CD4-positive, alpha-beta T cell treated with Interferon gamma for 1 hour (primary cell): ENCODE measurements at places on chromosomes 13 and 19.

- DNase-seq, result no peak
Observed at GRCh38 chr13:71087006-71087405, 780.0 kb downstream of the DACH1 start.

- DNase-seq, result no peak
Observed at GRCh38 chr13:35592457-35592856, 116.0 kb upstream of the MAB21L1 start.

- no peak for DNase-seq
Observed at GRCh38 chr19:1168572-1169410, 5.3 kb downstream of the SBNO2 start.

DNA sequence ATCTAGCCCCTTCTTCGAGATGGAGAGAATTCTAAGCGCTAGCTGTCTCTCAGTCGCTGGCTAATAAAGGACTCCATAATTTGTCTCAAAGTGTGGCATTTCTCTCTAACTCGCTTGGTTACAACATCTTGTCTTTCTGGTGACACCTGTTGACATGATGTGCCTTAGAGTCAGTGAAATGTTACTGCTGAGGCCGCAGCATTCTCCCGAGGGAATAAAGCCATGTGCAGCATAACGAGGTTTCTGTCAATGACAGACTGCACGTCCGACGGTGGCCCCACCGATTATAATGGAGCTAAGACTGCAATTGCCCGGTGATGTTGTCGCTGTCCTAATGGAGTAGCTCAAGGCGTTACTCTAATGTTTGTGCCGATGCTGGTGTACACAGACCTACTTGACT, 20.3 kb upstream of the GPR32 start:
- no peak for DNase-seq

DNA sequence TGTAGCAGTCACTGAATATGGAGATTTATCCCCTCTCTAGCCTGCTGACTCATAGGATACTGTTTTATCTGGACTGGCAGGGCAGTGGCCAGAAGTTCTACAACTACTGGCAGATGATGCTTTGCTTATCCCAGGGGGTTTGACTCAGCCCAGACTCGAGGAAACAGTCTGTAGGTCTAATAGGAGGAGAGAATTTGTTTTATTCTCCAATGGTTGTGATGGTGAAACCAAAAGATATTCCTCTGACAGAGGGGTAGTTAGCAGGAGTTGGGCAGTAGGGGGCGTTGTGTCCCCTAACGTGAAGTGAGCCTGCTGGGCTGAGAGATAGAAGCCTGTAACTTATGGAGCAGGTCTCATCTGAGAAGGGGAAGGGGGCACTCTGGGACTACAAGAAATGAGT, 74.9 kb downstream of the WTIP start:
- DNase-seq, result no peak

- no peak for DNase-seq
Observed at GRCh38 chr13:113964251-113964995, 9.5 kb downstream of the C13orf46 start.

- no peak for DNase-seq
Observed at GRCh38 chr19:17020385-17020784, 6.2 kb downstream of the CPAMD8 start.

DNA sequence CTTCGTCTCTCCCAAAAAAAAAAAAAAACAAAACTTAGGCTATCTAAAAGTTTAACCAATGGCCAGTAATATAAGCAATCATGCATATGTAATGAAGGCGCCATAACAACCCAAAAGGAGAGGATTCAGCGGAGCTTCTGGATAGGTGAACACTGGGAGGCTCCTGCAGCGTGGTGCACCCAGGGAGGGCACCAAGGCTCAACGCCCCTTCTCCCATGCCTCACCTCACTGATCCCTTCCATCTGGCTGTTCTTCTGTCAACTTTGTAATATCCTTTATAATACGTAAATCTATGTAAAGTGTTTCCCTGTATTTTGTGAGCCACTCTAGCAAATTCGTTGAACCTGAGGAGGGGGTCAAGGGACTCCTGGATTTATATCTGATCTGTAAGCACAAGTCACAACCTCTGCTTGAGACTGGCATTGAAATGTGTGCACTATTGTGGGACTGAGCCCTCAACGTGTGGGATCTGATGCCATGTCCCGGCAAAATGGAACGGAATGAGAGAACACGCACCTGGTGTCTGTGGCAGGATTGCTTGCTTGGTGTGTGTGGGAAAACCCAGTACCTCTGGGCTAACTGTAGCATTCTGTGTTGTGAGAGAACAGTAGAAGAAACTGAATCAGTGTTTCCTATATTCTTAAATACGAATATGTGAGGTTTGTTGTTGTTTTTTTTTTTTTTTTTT, 521 bp upstream of the ZNF665 start:
- no peak for DNase-seq

GRCh38 chr13:76440568-76440967, 445.6 kb downstream of the KCTD12 start:
- DNase-seq, result no peak

- DNase-seq, result no peak
Observed at GRCh38 chr19:4208385-4209094, 20.8 kb upstream of the EBI3 start.

- no peak for DNase-seq
Observed at GRCh38 chr19:45668342-45668871, 386 bp downstream of the GIPR start.

GRCh38 chr13:99564386-99564785, 63.1 kb downstream of the TM9SF2 start:
- no peak for DNase-seq

DNA sequence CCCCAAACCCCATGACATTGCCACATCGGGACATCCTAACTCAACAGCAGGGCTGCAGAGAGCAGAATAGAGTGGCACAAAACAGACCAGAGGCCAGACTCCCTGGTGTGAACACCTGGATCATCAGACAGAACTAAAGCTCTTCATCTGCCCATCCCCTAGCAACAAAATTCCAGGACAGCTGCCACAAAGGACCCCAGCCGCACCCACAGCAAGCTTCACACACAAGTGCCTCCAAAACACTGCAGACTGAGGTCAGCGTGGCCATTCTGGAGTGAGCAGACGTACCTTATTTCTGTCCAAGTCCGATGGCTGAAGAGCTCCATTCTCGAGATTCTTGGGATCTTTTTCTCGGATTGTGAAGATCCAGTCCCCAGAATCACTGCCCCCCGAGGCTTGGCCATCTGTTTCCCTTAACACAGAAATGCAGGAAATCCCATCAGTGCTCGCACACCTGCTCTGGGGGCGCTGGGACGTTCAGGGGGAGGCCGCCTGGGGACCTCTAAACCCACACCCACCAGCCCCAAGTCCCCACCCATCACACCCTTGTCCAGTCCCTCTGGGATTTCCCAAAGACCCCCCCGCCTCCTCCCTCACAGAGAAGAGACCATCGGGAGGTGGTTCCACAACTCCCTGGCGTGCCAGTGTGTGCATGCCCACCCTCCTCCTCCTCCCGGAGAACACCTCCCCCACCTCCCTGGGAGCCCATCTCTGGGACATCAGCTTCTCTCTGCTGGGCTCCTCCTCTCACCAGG, 115.2 kb downstream of the STK24 start:
- DNase-seq, result no peak

DNA sequence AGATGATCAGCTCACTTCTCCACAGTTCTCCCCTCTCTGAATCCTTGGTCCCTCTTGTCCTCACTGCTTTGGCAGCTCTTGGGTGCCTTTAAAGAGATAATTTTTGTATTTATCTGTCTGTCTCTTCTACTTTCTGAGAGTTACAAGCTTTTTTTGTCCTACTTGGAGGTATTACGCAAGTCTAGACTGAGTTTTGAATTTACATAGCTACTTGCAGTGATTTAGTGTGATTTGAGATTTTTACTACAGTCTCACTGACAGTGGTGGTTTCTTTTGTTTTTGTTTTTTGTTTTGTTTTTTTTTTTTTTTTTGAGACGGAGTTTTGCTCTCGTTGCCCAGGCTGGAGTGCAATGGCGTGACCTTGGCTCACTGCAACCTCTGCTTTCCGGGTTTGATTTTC, 22.1 kb downstream of the URI1 start:
- no peak for DNase-seq

DNA sequence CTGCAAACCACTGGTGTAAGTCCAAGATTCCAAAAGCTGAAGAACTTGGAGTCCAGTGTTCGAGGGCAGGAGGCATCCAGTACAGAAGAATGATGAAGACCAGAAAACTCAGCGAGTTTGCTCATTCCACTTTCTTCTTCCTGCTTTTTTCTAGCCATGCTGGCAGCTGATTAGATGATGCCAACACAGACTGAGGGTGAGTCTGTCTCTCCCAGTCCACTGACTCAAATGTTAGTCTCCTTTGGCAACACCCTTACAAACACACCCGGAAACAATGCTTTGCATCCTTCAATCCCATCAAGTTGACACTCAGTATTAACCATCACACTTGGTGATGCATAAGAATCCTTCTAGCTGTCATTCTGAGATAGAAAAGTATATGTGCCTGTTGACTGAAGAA, 1504.6 kb downstream of the EFNB2 start:
- no peak for DNase-seq

DNA sequence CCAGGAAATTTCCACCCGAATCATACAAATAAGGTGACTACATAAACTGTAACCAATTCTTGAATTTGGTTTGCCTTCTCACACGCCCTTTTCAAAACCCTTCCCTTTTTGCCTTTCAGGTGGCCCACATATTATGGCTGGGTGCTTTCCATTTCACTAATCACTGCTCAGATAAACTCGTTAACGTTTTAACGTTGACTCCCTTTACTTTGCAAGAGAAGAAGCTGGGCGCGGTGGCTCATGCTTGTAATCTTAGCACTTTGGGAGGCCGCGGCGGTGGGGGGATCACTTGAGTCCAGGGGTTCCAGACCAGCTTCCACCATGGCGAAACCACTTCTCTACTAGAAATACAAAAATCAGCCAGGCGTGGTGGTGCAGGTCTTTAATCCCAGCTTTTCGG, 19.8 kb upstream of the ZNF91 start:
- no peak for DNase-seq

- peak; percentile 64 for DNase-seq
Observed at GRCh38 chr19:45693106-45693788, 781 bp downstream of the QPCTL start.

- no peak for DNase-seq
Observed at GRCh38 chr13:45518525-45519245, 53.9 kb downstream of the COG3 start.

DNA sequence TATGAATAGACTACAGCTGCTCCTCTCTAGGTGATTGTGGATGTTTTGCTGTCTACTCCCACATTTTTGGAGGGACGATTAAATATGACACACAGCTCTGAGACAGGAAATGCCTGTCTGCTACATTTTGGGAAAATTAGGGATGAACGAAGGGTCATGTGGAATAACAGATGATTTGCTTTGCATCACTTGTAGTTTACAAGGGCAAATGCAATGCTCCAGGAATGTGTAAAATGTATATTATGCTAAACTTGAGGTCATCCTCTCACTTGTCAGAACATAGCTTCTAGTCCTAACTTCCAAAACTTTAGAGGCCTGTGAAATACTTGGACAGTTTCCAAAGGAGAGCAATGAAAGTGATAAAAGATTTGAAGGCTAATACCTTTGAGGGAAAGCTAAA, 284.2 kb upstream of the DACH1 start:
- DNase-seq, result no peak

GRCh38 chr13:71169180-71169579, 697.8 kb downstream of the DACH1 start:
- DNase-seq, result no peak
